Esophagus muscularis mucosa (tissue), 4 donors: ENCODE measurements at places on chromosomes 16 and 17. TPM values are rescaled to one million over a fixed set of nuclear protein-coding genes. Genes with fewer than 3 reads are reported as not detected.

IKZF3 gene
- total RNA-seq, result 0.83 TPM

ABCA10 gene
- total RNA-seq, result 2.5 TPM

KRT12 gene
- not detected for total RNA-seq

EEF2K gene
- 26.2 TPM for total RNA-seq
